Heart right ventricle (tissue), 16 donors: ENCODE measurements at places on chromosomes 4 and X.

GRCh38 chrX:68935362-68935761, 106.5 kb downstream of the EFNB1 start:
- no peak for DNase-seq

DNA sequence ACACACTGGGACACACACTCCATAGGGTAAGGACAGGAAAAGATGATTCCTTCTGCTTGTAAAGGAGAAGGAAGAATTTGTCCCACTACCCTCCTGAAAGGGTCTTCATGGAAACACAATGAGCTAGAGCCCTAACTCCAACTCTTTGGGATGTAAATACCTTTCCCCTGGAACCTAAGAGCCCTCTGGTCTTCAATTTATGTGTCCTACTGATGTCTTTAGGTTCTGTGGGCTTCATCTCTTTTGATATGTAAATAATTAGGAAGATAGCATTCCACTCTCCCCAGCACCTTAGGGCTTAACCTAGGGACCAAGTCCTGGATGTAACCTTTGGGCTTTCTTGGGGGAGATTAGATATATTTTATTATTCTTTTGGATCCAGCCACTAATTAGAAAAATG, 38.3 kb downstream of the PF4 start:
- DNase-seq = no peak

GRCh38 chr4:11182586-11183355, 245.9 kb downstream of the HS3ST1 start:
- no peak for DNase-seq

GRCh38 chrX:37644381-37645305, 40.9 kb upstream of the XK start:
- DNase-seq = no peak

GRCh38 chr4:183757060-183757459, 98.0 kb downstream of the TRAPPC11 start:
- no peak for DNase-seq

GRCh38 chr4:179671609-179672008, 2229.4 kb upstream of the AGA start:
- DNase-seq = no peak

DNA sequence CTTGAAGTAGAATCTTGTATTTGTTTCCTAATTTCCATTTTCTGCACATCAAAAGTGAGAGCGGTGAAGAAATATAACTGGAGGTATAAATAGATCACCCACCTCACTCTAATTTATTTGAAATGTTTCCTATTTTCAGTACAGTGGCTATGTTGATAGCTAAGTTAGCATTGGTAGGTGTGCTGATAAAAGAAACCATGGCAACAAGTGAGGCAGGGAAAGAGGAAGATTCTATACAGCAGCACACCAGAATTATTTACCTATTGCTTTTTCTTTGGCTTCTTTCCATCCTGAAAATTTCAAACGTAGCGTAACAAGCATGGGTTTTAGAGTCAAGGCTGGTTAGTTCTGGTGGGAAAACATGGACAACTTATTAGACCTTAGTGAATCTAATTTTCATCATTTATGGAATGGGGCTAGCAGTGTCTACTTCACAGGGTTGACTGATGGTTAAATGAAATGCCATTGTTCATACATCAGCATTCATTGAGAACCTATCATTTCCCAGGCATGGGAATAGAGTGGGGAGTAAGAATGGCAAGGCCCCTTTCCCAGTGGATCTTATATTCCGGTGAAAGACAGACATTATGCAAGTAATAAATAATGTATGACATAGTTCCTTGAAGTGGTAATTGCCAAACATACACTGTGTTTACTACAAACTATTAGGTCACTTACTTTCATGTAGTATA, 30.6 kb upstream of the CTSO start:
- no peak for DNase-seq

DNA sequence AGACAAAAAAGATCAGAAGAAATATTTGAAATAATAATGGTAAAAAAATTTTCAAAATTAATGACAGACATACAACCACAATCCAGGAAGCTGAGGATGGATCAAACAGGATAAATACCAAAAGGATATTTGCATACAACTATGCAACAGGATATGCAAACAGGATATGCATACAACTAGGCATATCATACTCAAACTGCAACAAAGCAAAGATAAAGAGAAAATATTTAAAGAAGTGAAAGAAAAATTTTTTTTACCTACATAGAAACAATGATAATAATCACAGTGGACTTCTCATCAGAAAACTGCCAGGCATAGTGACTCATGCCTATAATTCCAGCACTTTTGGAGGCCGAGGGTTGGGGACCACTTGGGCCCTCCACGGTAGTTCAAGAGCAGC, 11.3 kb upstream of the DHX15 start:
- DNase-seq = no peak

- peak; percentile 12 for DNase-seq
These were observed 894 bp upstream of the SH3RF1 start for GRCh38 chr4:169271692-169272007.

DNA sequence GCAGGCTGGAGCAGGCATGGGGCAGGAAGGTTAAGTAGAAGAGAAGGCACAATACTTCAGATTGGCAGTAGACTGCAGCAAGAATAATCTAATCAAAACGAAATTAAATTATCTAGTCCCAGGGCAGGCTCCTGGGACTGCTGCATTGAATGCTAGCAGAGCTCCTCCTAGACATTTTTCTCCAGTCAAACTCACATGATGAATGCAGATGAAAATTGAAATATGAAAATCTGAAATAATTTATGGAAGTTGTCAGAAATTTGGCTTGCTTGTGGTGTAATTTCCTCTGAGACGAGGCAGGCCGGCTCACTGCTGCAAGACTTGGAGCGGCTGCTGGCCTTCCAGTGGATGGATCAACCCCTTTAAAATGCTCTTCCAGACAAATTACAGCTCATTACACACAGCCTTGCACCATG, 78.0 kb upstream of the TMEM33 start:
- DNase-seq = no peak

DNA sequence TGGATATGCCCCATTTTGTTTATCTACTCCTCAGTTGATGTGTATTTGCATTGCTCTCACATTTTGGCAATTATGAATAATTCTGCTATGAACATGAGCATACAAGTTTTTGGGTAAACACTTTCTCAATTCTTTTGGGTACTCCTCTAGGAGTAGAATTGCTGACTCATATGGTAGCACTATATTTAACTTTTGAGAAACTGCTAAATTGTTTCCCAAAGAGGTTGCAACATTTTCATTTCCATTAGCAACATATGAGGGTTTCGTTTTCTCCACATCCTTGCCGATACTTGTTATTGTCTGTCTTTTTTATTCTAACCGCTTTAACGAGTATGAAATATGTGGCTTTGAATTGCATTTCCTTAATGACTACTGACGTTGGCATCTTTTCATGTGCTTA, 185.4 kb downstream of the TSPAN5 start:
- no peak for DNase-seq

- DNase-seq = no peak
These were observed 188.0 kb downstream of the STIM2 start for GRCh38 chr4:27048429-27049238.

DNA sequence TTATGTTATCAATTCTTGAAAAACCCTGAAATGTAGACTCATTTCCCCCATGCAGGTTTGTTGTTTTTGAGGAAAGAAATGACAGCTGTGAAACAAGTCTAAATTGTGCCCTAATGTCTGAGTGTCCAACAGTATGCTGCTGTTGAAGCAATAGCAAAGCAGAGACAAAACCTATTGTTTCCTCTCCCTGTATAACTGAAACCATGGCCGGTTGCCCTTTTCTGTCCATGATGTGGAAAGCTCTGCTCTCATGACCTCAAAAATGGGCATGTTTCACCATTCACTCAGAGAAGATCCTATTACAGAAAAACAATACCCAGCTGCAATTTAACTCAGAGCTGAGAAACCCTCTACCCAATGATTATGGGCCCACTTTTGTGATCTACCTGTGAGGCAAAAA, 312.6 kb upstream of the FTHL17 start:
- no peak for DNase-seq

DNA sequence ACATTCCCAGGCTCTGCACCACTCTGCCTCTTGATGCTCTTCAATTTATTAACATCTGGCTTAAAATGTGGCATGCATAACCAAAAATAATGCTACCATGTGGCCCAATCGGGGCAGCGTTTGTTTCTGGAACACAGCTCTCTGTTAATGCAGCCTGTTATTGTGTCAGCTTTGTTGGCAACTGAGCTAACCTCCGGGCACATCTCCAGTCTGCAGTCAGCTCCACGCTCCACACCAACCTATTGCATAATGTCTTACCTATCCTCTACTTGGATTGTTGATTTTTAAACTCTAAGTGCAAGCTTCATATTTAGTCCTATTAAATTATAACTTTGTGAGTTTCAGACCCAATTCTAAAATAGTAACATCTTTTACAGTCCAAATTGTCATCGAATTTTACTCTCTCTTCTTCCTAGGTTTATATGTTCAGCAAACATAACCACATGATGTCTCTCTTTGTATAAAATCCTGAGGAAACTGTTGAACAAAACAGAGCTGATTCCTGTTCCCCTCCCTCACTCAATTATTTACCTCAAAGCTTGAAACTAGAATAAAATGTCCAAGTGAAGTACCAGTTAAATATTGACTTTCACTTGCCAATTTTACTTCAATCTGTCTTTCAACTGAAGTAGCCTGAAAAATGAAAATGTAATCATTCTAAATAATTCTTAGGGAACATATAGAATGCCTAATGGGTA, 92.2 kb upstream of the RAPGEF2 start:
- DNase-seq = peak; percentile 64

DNA sequence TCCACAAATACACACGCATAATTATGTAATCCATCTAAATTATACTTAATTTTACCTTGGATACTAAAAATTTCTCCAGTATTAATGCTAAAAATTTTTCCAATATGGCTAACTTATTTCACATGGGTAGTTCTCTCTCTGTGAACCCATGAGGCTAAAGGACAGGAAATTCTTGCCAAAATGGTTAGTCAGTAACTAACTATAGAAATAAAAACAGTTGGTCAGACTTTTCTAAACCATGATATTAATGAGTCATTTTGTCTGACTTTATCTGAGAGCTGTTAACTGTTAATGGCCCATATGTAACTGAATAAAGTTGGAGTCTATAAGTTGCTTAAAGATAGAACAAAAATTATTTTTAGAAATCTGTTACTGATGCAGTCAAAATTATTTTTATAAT, 549.4 kb downstream of the TLL1 start:
- no peak for DNase-seq

DNA sequence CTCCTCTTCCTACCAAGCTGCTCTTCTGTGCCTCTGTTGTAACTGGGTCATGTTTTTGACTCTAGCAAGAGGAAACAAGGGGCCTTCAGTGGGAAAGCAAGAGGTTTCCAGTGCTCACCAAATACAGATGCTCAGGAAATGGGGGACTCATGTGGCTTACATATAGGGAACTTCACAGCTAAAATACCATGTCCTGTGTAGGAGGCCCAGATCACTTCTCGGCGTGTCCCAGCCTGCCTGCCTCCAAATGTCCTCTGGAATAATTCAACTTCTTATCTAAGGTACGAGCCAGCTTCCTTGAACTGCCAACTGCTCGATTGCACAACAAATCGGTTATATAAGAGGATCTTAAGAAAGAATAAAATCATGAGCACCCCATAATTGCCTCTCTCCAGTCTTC, 161.3 kb downstream of the KIT start:
- no peak for DNase-seq

DNA sequence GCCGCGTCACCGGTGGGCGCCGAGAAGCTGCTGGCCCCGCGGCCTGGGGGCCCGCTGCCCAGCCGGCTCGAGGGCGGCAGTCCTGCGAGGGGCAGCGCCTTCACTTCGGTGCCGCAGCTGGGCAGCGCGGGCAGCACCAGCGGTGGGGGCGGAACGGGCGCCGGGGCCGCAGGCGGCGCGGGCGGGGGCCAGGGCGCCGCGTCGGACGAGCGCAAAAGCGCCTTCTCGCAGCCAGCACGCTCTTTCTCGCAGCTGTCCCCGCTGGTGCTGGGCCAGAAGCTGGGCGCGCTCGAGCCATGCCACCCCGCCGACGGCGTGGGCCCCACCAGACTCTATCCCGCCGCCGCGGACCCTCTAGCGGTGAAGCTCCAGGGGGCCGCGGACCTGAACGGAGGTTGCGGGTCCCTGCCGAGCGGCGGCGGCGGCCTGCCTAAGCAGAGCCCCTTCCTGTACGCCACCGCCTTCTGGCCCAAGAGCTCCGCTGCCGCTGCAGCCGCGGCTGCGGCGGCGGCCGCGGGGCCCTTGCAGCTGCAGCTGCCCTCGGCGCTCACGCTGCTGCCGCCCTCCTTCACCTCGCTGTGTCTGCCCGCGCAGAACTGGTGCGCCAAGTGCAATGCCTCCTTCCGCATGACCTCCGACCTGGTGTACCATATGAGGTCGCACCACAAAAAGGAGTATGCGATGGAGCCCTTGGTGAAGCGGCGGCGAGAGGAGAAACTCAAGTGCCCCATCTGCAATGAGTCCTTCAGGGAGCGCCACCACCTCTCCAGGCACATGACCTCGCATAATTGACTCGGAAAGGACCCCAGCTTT, 5.6 kb downstream of the PRDM8 start:
- no peak for DNase-seq

GRCh38 chr4:177246641-177247584, 62.8 kb upstream of the NEIL3 start:
- no peak for DNase-seq

GRCh38 chr4:53601251-53601764, 10.0 kb upstream of the LNX1 start:
- peak; percentile 21 for DNase-seq

GRCh38 chr4:83617371-83618035, 81.6 kb downstream of the GPAT3 start:
- no peak for DNase-seq

GRCh38 chr4:100317032-100317864, 127.0 kb upstream of the DDIT4L start:
- DNase-seq = no peak

GRCh38 chr4:143023239-143023918, 161.3 kb upstream of the USP38 start:
- no peak for DNase-seq

GRCh38 chr4:29079260-29079659, 1640.9 kb upstream of the PCDH7 start:
- no peak for DNase-seq

DNA sequence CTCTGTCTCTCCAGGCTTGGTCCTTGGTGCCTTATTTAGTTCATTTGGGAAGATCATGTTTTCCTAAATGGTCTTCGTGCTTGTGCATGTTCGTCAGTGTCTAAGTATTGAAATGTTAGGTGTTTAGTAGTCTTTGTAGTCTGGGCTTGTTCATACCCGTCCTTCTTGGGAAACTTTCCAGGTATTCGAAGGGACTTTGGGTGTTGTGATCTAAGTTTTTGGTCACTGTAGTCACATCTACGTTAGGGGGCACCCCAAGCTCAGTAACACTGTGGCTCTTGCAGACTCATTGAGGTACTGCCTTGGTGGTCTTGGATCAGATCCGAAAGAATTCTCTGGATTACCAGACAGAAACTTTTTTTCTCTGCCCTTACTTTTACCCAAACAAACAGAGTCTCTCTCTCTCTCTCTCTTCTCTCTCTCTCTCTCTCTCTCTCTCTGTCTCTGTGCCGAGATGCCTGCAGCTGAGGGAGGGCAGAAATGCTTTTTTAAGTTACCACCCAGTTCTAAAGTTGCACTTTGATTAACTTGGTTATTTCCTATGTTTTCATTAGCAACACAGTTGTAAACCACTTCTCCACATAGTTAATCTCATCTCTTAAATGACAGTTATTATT, 67.6 kb upstream of the SLC7A3 start:
- peak; percentile 10 for DNase-seq
